Progenitor cell of endocrine pancreas (in vitro differentiated cells): ENCODE measurements at places on chromosomes 2 and 18.
A peak's percentile ranks its signal among the peaks of the same experiment; 100 is the strongest.

DNA sequence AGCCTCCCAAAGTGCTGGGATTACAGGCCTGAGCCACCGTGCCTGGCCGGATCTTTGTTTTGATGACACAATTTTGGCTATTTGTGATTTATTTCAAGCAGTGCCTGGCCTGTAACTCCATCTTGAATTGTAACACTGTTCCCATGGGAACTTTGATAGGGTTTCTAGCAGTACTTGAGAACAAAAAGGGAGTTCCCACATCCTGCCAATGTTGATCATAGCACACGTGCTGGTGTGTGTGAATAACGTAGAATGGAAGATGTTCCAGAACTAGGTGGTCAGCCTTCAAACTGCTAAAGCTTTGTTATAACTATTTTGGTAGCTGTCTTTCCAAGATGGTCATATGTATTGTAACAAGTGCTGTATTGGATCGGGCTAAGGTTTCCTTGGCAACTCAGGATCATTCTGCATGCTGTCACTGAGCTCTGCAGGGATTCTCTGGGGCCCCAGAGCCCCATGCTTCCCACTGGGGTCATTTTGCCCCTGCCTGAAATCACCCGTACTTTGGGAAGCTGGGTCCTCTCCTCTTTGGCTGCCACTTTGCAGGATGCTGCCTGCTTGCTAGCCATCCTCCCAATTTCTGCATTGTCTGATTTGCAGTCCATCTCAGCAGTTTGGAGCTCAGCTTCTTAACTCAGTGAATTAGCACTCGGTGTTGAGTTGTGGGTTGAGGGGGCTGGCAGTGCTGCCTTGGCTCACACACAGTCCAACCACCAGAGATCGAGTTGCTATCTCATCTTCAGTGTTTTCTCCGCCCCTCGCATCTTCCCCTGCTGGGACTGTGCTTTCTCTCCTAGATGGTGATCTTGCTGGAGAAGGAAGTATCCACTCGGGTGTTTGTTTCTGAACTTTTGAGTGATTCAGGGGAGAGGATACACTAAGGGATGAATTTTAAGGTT is 26.8 kb downstream of the SH3RF3 start:
- no peaks in the 10 kb centered on the region for H3K4me1 ChIP-seq
- H3K27ac ChIP-seq = no peak overlapping the region
- H3K4me3 ChIP-seq = no peak overlapping the region
- no peaks in the 10 kb centered on the region for H3K27me3 ChIP-seq

DNA sequence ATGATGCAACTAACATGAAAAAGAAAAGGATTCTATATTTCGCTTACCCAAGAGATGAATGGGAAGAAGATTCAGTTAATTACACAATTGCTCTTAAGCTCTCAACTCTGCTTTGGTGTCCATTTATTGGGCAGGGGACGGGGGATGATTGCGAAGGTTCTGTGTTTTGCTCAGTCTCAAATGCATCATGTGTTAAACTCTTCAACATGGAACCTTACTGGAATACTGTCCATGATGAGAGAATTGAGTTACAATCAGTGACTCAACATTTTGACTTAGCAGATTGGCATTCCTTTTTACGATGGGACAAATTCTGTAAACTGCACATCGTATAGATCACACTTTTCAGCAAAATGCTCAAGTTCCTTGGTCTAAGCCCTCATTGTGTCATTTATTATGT is 135.6 kb downstream of the RBMS1 start:
- peaks cover 7% of the 10 kb centered on the region for H3K4me1 ChIP-seq
- H3K27ac ChIP-seq = no peak overlapping the region
- H3K27me3 ChIP-seq = peaks cover 4% of the 10 kb centered on the region
- H3K4me3 ChIP-seq = no peak overlapping the region
- peaks cover 4% of the 10 kb centered on the region for H3K36me3 ChIP-seq

DNA sequence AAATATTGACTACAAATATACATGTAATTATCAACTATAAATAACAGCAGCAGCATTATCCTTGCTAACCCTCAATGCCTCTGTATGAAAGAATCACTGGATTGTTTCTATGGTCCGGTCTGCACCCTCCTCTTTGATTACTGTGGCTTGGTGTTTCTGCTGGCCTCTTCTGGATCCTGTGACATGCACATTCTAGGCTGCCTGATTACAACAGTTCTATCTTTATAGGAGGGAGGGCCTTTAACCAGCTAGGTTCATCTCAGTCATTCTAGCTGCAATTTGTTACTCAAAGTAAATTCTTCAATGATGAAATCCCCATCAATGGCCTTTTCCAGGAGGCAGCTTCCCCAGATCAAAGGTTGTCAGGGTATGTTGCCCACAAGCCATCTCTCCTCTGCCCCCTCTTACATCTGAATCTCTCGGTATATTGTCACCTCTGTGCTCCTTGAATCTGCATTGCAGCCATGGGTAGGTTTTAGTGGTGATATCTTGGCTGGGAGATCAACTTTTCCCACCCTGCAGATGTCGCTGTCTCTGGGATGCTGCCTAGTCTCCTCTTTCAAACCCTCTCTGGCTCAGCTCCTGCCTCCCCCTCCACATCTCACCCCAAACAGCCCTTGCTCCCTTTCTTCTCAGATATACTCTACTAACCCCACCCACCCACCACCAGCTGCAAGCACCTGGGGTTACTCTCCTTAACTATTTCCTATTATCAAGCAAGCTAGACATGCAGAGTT is 106.2 kb upstream of the BZW1 start:
- peaks cover 9% of the 10 kb centered on the region for H3K4me1 ChIP-seq
- peaks cover 5% of the 10 kb centered on the region for H3K27me3 ChIP-seq
- H3K4me3 ChIP-seq = no peak overlapping the region
- DNase-seq = no peak
- H3K36me3 ChIP-seq = no peaks in the 10 kb centered on the region
- no peak overlapping the region for H3K27ac ChIP-seq

DNA sequence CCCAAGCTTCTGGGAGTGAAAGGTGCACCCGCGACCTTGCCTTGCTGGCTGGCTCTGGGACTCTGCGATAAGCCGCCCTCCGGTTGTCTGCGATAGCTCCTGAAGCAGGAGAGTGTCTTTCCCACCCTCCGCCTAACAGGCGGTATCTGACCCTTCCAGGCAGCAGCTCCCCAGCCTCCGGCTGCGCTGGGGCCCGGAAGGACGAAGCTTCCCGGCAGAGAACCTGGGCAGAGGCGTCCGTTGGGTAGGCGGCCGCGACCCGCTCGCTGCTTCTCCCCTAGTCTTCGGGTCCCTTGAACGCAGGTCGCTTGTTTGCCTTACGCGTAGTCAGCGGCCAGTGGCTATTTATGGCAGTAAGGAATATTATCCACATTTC is 446 bp upstream of the RHBDD1 start:
- H3K27me3 ChIP-seq = no peaks in the 10 kb centered on the region
- DNase-seq = peak; percentile 12
- peak overlapping the region; percentile 91 for H3K4me3 ChIP-seq
- peak overlapping the region; percentile 98 for H3K27ac ChIP-seq
- peaks cover 14% of the 10 kb centered on the region for H3K4me1 ChIP-seq

- peaks cover 19% of the 10 kb centered on the region for H3K36me3 ChIP-seq
- DNase-seq = no peak
- H3K4me1 ChIP-seq = peaks cover 12% of the 10 kb centered on the region
- no peak overlapping the region for H3K4me3 ChIP-seq
- peak overlapping the region; percentile 6 for H3K27ac ChIP-seq
Observed at GRCh38 chr2:20042531-20042930, 8.9 kb downstream of the LAPTM4A start.

DNA sequence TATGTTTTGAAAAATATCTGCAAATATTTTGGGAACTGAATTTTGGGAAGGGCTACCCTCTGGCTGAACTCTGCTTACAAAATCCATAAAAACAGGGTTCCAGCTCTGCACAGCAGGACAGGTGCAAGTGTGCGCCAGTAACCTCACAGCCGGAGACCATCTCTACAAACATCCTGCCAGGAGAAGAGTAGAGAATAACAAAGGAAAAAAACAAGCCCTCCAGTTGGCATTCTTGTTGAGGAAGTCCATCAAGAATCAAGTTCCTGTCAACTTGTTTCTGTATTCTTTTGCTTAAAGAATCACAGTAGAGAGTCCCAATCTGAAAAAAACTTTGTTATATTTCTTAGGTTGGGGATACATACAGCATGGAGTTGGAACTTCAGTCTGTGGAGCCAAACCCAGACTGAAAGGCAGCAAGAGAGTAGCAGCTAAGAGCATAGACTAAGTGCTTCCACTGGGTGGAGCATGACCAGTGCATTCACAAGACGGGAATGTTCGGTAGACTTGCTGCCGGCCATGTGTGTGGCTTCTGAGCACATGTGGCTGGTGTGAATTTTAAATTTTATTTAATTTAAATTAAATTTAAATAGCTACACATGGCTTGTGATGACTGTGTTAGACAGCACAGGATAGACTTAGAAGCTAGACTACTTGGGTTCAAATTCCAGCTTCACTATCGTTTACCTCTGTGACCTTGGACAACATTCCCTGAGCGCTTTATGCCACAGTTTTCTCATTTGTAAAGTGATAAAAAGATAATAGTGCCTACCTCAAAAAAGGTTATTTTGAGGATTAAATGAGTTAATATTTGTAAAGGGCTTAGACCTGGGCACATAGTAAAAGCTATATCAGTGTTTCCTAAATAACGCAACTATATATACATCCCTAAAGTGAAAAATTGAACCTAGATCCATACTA is 41.9 kb downstream of the SPTBN1 start:
- H3K4me3 ChIP-seq = no peak overlapping the region
- H3K4me1 ChIP-seq = no peaks in the 10 kb centered on the region
- no peak for DNase-seq
- H3K27ac ChIP-seq = no peak overlapping the region

DNA sequence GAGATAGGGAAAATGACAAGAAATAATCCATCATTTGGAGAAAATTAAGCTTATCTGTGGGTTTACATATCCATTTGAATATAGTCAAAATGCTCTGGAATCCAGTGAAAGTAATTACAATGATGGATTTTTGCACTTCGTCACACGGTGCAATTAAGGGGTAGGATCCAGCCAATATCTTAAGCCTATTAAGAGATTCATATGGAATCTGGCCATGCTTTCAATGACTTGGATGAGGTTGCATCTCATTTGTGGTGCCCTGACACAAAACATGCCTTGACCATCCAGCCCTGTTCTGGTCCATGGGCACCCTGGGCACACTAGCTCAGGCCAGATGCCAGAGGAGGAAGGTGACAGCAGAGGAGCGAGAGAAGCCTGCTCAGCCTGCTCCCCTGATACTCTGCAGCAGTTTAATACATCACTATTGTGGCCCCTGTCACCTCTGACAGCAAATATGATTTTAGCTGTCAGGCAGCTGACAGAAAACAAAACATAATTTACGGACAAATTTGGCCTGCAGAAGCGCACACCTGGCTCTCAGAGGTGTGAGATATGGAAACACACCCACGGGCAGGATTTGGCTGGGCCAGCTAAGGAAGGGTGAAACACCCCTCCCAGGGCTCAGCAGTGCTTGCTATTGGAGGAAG is 94.1 kb upstream of the ST8SIA3 start:
- peaks cover 2% of the 10 kb centered on the region for H3K36me3 ChIP-seq
- H3K4me1 ChIP-seq = no peaks in the 10 kb centered on the region
- peaks cover 3% of the 10 kb centered on the region for H3K27me3 ChIP-seq
- no peak for DNase-seq
- no peak overlapping the region for H3K4me3 ChIP-seq

- no peak overlapping the region for H3K27ac ChIP-seq
- peaks cover 32% of the 10 kb centered on the region for H3K27me3 ChIP-seq
- H3K4me1 ChIP-seq = peaks cover 2% of the 10 kb centered on the region
- no peaks in the 10 kb centered on the region for H3K36me3 ChIP-seq
- H3K4me3 ChIP-seq = no peak overlapping the region
- no peak for DNase-seq
Observed at GRCh38 chr2:95049683-95049955, 24.1 kb downstream of the MAL start.

- peak; percentile 32 for DNase-seq
- H3K27ac ChIP-seq = no peak overlapping the region
- no peak overlapping the region for H3K4me3 ChIP-seq
- peaks cover 2% of the 10 kb centered on the region for H3K4me1 ChIP-seq
- no peaks in the 10 kb centered on the region for H3K27me3 ChIP-seq
Observed at GRCh38 chr18:80171054-80171872, 62.2 kb downstream of the ADNP2 start.
